ENCODE measurements at places on chromosomes 6 and 20.

- DNase-seq, result no peak
Observed at GRCh38 chr20:7124120-7124519, 356.6 kb downstream of the BMP2 start.

DNA sequence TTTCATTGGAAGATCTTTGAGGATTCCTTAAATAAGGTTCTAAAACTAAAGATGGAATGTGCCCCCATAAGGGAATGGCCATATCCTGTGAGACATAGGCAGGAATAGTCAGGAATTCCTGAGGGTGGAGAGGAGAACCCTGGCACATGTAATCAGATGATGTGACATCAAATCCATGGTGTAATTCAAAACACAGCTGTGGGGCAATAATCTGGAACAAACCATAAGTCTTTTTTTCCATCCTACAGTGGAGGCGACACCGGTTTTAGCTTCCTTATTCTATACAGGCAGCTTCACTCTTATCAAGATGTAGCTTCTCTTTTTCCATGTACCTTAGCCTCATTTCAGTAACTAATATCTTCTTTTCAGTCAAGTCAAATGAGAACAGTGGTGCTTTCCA lies 133.6 kb upstream of the CITED2 start:
- DNase-seq, result no peak

- DNase-seq, result no peak
Observed at GRCh38 chr6:136696238-136696637, 96.0 kb downstream of the MAP3K5 start.

DNA sequence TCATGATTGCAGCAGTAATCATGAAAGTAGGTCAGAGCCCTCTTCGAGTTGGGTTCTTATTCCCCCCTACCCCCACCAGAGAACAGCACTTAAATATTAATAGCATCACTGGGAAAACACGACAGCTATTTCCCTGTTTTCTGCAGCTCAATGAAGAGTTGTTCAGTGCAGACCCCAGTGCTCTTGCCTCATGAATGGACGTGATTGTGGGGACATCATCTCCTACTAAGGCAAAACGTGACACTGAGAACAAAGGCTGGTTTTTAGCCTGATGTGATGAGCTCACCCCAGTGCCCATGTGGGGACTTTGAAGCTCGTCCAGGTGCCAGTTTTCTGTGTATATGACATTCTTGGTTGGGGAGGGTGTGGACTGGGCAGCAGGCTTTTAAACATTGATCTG lies 105.9 kb downstream of the SLC35F1 start:
- DNase-seq, result no peak

DNA sequence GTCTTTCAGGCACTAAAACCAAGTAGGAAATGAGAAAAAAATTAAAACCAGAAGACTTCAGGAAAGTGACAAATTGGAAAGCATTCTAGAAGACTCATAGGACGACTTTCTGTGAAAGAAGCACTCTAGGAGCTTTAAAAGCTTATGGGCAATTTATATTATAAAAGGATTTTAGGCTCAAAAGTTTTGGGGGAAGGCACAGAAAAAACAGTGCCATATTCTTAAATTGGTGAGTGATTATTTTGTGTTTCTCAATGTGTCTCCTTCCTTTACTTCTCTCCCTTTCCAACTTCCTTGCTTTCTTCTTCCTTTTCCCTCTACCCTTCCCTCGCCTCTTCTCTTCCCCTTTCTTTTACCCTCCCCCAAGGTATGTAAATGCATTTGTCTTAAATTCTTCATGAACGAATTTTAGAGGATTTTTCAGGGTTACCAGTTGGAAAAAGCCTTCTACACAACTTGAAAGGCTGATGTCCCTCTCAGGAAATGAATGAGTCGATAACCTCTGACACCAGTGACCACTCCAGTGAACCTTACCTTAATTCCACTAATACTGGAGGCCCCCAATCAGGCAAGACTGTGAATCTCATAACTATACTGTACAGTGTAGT lies 2.6 kb upstream of the LIN28B start:
- no peak for DNase-seq

GRCh38 chr20:9210356-9210755 lies 141.5 kb downstream of the PLCB4 start:
- DNase-seq, result no peak

- DNase-seq, result no peak
Observed at GRCh38 chr20:63394069-63394919, 33.1 kb upstream of the CHRNA4 start.

DNA sequence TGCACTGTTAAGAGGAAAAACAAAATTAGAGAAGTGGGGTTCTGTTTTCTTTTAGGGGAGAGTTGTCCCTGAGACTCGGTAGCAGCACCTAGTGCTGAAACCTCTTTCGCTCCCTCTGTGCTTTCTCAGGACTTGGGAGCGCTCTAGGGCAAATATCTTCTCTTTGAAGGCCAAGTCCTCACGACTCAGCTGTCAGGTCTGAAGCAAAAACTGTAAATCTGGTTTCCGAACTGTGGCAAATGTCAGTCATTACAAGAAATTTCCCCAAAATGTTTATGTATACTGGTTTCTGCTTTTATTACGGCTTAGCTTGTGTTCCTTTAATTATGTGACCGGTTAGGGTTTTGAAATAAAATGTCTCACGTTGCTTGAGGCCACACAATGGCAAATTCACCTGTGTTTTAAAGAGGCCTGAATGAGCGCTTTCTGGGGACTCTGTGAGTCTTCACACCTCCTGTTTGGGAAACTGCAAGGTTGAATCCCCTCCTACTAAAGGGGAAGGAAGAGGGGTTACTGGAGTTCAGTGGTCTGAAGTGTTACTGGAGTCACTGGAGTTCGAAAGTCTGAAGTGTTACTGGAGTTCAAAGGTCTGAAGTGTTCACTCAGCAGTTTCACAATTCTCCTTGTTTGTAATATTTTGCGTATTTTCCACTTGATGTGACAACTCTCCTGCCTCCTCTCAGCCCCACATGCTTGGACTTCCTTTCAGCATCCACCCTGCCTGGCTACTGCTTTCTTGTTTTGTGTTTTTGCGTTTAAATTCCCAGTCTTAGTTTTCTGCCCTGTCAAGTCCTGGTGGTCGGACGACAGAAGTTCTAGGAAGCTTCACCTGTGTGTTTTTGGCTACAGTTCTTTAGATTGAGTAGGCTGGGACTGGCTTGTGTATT lies 1.6 kb downstream of the SMPDL3A start:
- no peak for DNase-seq

GRCh38 chr6:113843500-113844073 lies 13.6 kb upstream of the MARCKS start:
- DNase-seq, result no peak

- no peak for DNase-seq
Observed at GRCh38 chr6:33984466-33985312, 161.2 kb downstream of the GRM4 start.

- DNase-seq, result no peak
Observed at GRCh38 chr6:168042426-168043192, 36.4 kb downstream of the FRMD1 start.

DNA sequence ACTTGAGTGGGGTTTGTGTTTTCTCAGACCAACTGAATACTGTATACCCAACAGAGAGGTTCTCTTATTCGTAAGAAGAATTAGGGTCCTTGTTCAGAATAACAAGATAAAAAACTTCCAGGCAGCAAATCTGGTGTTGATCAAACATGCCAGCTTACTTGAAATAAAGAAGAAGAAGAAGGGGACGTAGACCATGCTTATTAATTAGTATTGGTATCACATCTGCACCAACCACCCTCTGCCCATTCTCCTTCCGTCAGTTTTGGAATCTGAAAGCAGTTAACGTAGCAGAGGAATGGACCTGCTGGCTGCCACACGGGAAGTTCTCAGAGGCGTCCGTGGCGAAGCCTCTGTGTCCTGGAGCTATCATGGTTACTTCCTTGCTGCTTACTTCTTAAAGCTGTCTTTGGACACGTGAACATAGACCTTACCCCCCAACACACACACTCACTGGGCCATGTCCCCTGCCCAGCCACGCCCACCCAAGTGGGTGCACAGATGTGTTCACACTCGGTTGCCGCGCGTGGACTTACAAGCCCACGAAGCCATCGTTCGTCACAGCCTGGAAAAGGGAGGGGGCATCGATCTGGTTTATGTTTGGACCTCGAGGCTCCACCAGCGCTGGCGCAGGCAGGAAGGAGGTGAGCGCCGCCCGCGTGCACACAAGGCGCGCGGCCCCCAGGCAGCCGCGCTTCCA lies 4.1 kb upstream of the DLL1 start:
- no peak for DNase-seq

GRCh38 chr6:133241901-133242636 lies 912 bp downstream of the EYA4 start:
- DNase-seq, result no peak

DNA sequence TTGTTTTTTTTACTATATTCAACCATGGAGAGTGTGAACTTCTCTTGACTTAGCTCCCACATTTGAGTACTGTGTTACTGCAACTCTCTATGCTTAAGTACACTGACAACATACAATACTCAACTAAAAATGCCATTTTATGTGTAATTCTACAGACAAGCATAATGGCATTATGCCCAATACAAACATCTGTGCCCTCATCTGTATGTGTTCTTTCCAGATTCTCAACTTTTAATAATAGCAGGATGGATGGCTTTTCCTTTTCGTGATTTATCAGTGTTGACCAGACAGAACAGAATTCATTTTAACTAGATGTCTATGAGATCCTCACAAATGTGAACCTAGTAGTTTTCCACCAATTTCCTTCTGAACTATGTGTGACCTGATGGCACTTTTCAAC lies 84.2 kb upstream of the MARCKS start:
- no peak for DNase-seq

GRCh38 chr6:142523515-142524375 lies 221.9 kb downstream of the ADGRG6 start:
- DNase-seq, result no peak

- DNase-seq, result peak; percentile 64
Observed at GRCh38 chr20:59151820-59152219, 11.8 kb upstream of the ZNF831 start.

- DNase-seq, result no peak
Observed at GRCh38 chr6:165636402-165637048, 26.5 kb downstream of the PDE10A start.

DNA sequence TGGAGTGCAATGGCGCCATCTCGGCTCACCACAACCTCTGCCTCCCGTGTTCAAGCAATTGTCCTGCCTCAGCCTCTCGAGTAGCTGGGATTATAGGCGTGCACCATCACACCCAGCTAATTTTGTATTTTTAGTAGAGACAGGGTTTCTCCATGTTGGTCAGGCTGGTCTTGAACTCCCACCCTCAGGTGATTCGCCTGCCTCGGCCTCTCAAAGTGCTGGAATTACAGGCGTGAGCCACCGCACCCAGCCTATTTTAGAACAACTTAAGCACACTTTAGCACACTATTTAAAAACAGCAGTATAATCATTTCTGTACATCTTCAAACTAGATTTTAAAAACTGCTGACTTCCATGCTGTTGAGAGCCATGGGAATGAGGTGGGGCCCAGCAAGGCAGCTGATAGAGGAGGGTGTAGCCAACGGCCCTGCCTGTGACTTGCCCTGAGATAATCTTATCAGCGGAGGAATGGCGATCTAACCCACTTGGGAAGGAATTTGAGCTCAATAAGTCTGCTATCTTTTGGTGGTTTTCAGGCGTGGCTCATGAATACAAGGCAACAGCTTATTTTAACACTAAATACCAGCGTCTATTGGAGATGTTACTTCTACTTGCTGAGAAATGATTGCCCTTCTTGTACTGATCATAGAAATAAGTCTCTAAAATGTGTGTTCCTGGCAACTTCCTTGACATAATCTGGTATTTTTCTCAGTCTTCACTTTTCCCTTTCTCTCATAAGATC lies 12.1 kb downstream of the ZDHHC14 start:
- no peak for DNase-seq

DNA sequence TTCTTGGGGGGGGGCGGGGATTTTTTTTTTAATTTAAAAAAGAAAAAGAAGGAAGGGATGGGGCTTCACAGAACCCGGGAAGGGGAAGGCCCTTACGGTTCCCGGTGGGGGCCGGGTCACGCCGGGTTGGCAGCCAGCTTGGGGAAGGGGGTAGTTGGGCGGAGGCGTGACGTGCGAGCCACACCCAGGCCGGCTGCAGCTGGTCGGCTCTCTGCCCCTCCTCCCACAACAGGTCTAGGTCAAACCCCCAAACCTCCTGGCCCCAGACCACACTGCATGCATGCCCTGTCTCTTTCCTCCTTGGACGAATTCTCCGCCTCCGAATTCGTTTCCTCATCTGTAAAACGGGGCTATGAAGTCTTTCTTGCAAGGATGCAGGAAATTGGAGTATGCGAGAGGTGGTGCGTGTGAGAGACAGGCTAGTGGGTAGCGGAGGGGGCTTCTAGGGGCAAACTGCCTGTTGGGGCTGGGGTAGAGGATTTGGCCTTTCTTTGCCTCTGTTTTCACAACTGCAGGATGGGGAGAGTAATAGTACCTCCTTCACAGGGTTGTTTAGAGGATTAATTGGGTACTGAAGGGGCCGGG lies 828 bp downstream of the HCK start:
- no peak for DNase-seq

DNA sequence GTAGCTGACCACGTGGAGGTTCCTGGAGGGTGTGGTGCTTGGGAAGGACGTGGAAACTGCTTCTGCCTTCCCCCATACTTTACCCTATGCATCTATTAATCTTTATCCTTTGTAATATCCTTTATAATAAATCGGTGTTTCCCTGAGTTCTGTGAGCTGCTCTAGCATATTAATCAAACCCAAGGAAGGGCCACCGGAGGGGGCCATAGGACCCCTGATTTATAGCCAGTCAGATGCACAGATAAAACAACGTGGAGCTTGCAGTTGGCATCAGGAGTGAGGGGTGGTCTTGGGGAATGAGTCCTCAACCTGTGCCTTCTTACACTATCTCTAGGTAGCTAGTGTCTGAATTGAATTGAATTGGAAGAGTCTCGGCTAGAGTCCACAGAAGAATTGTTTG lies 36.5 kb upstream of the TFAP2A start:
- DNase-seq, result no peak

- DNase-seq, result no peak
Observed at GRCh38 chr20:54208548-54209176, 775 bp downstream of the PFDN4 start.

DNA sequence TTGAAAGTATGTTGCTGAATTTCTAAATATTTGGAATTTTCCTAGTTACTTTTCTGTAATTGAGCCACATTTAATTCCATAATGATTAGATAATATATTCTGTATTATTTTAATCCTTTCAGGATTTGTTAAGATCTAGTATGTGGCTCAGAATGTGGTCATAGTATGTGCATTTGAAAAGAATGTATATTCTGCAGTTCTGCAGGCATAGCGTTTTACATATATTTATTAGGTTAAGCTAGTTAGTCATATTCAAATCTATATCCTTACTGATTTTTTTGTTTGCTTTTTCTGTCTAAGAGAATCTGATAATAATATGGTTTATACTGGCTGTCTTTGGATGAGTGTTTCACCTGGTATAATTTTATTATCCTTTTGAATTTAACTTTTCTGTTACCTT lies 33.2 kb downstream of the LIN28B start:
- no peak for DNase-seq

DNA sequence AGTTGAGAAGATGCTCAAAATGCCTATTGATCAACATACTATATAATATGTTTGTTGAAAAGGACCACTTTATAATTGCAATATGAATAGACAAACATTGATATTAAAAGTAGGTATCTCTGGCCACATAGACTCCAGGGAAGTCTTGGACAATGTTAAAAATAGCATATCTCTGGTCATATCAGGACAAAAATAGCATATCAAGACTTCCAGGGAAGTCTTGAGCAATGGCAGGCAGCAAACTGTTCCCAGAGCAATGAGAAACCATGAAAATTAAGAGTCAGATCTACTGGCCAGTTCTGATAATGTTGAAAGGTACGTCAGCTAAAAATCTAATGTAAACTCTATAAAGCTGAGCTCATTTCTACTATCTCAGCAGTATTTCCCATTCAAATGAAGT lies 1130.3 kb upstream of the CITED2 start:
- no peak for DNase-seq

- no peak for DNase-seq
Observed at GRCh38 chr20:57662456-57663240, 42.4 kb upstream of the ZBP1 start.
